LNCaP clone FGC (cell line): ENCODE measurements at places on chromosomes 7 and 10.

DNA sequence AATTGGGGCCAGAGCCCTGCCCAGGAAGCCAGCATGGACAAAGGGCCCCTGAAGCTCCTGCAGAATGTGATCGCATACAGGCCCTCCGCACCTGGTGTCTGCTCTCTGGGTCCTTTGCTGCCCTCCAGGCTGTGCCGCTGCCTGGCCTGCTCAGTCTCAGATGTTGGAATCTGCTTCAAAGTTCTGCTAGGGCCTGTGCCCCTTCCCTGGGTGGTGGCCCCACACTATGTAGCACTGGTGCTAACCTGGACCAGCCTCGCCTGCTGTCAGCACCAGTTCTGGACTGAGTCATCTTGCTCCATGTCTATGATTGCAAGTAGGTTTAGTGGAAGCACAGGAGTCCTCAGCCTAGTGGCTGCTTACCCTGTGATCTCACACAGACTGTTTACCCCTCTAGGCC, 6.3 kb downstream of the MAT1A start:
- DNase-seq, result no peak

GRCh38 chr7:129095258-129095657, 40.3 kb upstream of the TNPO3 start:
- DNase-seq, result no peak

GRCh38 chr10:124668517-124669051, 75.6 kb downstream of the FAM53B start:
- no peak for DNase-seq

DNA sequence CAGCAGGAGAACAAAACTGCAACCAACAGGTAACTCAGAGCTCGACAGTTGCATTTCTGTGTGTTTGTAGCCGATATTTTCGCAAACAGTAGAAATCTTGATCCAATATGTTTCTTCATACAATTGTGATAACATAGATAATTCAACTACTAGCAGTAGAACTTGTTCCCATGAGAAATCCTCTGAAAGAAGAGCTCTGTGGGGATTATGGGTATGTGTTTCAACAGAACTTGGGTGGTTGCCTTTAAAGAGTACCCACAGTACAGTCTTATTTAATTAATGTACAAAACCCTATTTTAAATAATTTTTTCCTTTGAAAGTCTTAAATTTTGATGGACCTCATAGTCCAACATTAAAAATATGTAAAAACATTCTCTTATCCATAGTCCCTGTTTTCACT, 266.1 kb downstream of the PARD3 start:
- DNase-seq, result no peak

DNA sequence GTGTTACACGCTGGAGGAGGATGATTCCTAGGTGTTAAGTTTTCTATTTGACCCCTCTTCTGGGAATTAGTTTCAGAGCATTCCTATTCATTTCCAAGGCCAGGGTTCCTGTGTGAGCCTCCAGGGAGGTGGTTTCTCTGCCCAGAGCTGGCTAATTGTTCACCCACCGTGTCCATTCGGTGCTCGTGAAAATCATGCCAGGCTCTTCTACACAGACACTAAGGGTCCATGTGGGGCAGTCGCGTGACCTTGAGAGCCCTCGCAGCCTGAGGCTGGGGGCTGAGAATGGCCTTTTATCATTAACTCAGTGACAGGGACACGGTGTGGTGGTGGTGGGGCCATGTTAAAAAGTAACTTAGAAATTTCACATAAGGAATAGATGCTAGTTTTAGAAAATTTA, 83.7 kb downstream of the EMX2 start:
- no peak for DNase-seq

- no peak for DNase-seq
Observed at GRCh38 chr10:46218921-46219320, 67.9 kb upstream of the ANTXRL start.

- no peak for DNase-seq
Observed at GRCh38 chr7:13407911-13408310, 581.6 kb downstream of the ETV1 start.

DNA sequence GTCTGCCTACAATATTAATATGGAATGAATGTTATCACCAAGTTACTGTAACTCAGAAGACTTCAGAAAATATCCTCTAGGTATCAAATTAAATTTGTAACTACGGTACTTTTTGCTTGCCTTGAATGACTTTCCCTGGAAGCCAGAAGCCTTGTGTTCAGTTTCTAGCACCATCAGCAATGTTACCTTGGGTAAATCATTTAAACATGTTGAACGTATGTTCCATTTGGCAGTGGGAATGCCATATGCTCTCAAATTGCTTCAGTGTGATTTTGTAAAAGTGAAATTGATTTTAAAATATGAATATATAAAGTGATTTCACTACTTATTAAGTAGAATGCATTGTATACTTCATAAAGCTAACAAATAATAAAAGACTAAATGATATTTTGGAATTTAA, 11.2 kb downstream of the RPA3 start:
- DNase-seq, result no peak

GRCh38 chr7:90777465-90777864, 181.3 kb downstream of the CDK14 start:
- no peak for DNase-seq

- no peak for DNase-seq
Observed at GRCh38 chr7:20275637-20276036, 55.1 kb upstream of the ITGB8 start.

DNA sequence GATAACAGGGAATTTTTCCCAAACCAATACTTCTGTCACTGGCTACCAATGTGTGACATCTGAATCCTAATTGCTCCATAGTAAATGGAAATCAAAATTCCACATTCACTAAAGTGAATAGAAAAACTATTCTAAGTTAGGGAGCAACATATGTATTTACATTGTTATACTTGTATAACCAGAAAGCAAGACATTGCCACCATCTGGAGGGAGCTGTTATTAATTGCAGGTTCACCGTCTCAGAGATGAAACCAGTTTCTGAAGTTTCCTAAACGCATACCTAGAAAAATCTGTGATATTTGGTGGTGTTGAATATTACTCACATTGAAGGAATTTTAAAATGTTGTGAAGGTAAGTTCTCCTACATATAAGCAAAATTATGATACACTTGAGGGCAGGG, 390.1 kb downstream of the NXPH1 start:
- no peak for DNase-seq

DNA sequence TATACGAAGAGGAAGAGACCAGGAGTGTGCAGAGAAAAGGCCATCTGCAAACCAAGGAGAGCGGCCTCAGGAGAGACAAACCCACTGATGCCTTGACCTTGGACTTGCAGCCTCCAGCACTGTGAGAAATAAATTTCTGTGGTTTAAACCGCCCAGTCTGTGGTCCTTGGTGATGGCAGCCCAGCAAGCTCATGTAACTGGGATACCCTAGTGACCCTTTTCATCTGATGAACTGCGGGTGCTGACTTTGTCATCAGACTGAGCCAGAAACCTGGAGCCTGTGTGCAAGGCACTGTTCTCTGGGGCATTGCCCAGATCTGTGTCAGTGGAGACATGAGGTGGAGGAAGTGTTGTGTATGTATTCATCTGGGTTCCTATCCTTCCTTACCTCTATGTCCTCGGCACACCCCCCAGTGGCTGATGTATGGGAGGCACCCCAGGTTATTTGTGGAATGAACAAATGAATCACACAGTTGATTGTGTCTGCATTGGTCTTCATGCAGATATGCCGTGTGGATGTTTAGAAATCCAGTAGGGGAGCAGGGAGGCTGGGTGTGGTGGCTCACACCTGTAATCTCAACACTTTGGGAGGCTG, 64.5 kb upstream of the BTBD16 start:
- DNase-seq, result no peak

DNA sequence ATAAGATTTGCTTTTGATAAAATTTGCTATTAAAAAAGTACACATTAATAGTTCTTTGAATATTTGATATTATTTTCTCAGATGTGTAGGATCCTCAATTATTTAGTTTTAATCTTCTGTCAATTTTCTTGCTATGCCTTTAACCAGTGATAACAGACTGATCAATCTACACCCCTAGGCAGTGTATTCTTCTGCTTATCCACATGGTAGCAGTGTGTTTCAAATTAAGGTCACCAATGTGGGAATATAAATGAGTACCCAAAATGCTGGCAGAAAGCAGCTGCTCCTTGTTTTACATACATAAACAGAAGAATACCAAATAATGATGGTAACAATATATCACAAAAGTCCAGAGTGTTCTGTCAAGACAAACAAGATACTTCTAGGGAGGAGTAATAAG, 87.0 kb downstream of the SKAP2 start:
- peak; percentile 58 for DNase-seq

- no peak for DNase-seq
Observed at GRCh38 chr10:32948451-32948850, 9.6 kb downstream of the ITGB1 start.

GRCh38 chr10:50490241-50490640, 133.5 kb downstream of the SGMS1 start:
- no peak for DNase-seq

GRCh38 chr10:45578384-45578971, 94.1 kb downstream of the ZFAND4 start:
- DNase-seq, result peak; percentile 27

DNA sequence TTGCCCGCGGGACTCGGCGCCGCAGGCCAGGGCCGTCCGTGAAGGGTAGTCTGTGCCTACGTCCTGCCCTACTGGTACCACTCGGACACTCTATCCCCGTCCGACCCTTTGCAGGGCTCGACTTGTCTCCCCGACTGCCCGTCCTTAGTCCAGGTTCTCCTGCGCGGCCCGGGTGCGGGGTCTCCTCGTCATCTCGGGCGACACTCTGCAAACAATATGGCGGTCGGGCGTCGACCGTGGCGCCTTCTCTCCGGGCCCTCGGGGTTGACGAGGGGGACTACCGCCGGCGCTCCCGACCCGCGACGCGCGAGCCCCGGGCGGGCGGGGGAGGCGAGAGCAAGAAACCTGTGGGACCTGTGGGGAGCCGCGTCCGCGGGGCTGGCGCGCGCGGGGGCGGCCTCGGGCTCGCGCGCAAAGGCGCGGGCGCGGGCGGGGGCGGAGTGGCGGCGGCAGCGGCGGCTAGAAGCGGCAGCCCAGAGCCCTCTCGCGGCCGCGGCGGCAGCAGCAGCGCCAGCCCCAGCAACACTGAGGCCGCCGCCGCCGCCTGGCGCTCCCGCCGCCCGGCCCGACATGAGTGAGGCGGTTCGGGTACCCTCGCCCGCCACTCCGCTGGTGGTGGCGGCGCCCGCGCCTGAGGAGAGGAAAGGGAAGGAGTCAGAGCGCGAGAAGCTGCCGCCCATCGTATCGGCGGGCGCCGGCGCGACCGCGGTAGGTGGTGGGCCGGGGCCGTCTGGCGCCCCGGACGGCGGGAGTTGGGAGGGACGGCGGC, at the start of gene HECTD2:
TSS of gene HECTD2 (plus strand) at position 476 of the 769 bp plus-strand sequence. CDS start at position 571, 95 bp downstream.
- no peak for DNase-seq

GRCh38 chr7:105876964-105877601, 684 bp upstream of the ATXN7L1 start:
- DNase-seq, result no peak

DNA sequence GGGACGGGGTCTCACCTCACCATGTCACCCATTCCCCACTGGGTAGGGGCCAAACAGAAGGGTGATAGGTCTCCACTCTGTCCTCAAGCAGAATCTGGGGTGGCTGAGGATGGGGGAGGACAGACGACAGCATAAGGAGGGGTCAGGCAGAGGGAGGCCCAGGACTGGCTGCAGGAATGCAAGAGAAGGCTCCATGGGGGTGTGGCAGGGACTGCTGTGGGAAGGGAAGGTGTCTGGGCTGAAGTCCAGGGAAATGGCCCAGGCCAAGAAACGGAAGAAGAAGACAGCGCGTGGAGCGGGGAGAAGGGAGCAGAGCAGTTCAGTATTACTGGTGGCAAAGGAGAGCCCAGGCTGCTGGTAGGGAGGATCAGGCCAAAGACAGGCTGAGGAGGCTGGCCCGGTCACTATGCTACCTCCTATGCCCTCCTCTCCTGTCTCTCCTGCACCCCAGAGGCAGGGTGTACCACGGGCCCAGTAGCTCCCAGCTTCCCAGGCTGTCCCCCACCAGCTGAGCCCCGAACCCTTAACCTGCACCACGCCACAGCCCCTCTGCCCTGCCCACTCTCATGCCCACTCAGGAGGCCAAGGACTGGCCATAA, 60.9 kb downstream of the GRB10 start:
- no peak for DNase-seq

DNA sequence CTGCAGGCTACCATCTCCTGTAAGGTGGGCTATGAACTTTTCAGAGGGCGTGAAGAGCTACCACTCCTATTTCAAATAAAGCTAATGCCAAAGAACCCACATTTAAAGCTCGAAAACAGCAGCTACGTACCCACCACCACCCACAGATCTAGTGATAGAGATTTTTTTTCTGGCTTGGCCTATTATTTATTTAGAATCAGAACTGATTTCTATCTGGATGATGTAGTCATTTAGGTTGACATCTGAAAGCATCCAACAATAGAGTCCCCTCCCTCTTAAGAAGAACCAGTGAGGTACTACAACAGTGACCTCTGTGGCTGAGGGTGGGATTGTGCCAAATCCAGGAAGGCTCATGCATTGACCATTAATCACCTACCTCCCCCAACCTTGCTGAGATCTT, 113.8 kb upstream of the ADO start:
- no peak for DNase-seq

DNA sequence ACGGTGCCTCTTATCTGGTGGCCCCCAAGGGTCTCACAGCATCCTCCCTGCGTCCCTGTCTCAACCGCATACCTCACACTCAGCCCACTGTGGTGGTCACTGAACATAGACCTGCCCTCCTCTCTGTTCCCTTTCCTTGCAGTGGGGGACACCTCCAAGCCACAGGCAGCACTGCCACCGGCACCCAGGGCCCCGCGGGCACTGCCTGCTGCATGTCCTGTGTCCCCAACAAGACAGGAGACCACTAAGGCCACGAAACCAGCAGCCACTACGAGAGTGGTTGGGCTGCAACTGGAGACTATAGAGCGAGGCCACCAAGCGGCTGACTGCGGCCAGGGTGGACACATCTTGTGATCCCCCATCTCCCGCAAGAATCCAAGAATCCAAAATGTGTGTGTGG, 15.3 kb downstream of the BRI3 start:
- DNase-seq, result no peak

DNA sequence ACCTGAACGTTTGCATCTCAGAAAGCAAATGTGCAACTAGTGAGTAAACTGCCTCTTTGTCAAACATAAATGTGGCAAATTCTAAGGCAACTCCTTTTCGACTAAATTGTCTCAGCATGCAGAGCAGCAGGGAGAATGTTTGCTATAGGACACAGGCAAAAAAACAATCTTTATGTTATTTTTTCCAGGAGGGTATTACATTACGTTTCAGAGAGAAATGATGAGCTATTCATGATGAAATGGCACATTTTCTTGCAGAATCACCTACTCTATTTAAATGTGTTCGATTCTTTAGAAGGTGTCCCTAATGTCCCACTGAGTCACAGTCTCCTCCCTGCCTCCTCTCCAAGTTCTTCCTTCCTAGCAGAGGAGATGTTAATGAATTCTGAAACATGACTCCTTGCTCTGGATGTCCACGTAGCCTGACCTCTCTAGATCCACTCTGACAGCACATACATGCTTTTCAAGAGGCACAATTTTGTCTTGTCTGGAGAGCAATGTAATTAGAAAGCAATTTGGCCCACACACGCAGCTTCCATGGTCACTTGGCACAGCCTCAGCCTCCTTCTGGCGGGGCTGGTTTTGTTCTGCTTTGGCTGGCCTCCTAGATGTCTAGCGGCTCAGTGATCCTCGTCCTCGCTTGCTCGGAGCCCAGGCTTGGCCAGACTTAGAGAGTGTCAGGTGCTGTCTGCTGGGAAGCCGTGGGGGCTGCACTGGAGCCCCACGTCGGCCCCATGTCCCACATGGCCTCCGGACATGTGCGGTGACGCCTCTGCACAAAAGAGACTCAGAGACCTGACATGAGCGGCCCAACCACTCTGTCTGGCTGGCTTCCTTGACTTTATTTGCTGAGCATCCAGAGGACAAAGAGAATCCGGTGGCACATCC, 125.7 kb upstream of the ZNF438 start:
- DNase-seq, result peak; percentile 22
